ENCODE measurements at places on chromosomes 5 and 9.
A peak's percentile ranks its signal among the peaks of the same experiment; 100 is the strongest.

GRCh38 chr5:160773646-160774410 is 78.2 kb downstream of the ATP10B start:
- DNase-seq: no peak

DNA sequence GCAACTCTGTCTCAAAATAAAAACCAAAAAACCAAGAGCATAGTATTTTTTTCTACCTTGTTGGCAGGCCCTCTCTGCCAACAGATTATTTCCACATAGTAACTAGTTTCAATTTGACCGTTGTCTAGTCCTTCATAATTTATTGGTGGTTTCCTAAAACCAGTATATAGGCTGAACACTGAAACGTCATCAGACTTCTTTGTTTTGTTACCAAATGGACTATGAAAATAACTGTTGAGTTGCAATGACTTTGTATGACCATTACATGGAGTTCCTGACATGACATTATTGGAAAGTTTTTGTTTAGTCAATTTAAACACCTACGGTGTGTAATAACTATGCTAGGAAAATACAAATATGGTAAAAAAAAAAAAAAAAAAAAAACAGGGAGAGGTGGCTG is 1.7 kb downstream of the AGGF1 start:
- no peak for DNase-seq

DNA sequence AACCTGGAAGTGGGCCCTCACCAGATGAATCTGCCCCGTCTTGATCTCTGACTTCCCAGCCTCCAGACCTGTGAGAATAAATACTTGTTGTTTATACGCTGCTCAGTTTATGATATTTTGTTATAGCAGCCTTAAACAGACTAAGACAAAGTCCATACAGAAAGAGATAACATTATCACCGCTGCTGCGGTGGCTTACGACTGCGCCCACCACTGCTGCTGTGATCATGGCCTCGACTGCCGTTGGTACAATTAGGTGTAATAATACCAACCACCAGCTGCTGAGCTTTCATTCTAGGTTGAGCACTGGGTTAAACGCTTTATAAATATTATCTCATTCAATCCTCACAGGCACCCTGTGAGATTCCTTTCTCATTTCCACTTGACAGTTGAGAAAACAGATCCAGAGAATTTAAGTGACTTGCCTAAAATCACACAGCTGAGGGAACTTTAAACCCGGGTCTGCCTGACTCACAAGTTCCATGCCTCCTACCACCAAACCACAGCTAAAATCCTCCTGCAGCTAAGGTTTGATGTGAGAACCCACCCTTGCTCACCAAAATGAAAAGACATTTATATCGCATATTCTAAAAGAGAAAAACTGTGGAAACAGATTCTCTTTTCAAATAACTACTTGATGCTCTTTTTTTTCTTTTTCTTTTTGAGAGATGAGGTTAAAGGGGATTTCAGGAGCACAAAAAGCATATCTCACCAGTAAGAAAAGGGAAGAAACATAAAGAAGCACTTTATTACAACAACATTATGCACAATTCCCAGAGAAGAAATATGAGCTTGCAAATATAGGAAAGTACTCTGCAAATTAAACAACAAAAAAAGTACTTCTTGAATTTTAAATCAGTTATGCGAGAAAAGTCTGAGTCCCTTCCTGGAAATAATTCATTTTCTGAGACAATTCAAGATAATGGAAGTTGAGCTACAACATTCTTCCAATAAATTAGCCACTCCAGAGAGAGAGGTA is 23.9 kb downstream of the GOLM1 start:
- DNase-seq: no peak

DNA sequence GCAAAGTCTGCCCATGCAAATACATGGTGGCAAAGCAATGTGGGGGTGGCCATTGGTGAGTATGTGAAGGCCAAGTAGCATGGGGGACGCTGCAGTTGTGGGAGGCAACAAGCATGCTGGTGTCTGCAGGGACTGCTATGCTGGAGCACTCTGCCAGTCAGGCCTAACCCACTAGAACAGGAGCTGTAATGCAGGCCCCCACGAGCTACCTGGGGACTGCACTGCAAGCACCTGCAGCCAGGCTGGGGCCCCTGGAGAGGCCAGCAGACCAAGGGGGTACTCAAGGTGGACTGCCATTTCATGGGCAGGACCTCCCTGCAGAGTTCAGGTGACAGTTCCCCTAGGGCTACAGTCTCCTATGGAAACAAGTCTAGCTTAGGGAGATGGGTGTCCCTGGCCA is 183.8 kb upstream of the PDE4D start:
- no peak for DNase-seq

- no peak for DNase-seq
Measured at GRCh38 chr5:74312746-74313145, 327.8 kb downstream of the ENC1 start.

GRCh38 chr5:84487963-84488362 is 103.3 kb upstream of the EDIL3 start:
- DNase-seq: no peak

- peak; percentile 42 for DNase-seq
Measured at GRCh38 chr5:67187006-67187715, 9.4 kb downstream of the CD180 start.

DNA sequence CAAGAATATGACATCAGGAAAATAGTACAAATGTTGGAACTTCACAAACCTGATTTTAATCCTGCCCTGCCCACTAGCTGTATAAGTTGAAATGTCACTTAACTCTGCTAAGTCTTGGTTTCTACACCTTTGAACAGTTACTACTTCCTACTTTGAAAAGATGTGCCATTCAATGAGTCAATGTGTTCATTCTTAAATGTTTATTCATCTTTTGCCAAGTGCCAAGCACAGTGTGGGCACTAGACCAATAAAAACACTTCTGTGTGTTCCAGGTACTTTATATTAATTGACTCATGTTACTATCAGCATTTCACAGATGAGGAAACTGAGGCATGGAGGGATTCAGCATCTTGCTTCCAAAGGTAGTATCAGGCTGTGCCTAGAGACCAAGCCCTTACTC is 12.8 kb downstream of the PDCL start:
- no peak for DNase-seq

All from CD4-positive, alpha-beta T cell treated with Interleukin-17A for 1 hour (primary cell).